ENCODE measurements at places on chromosomes 5 and 9. TPM values are rescaled to one million over a fixed set of nuclear protein-coding genes. Genes with fewer than 3 reads are reported as not detected.

The GRIA1 gene
- 0.06 TPM for total RNA-seq

GRCh38 chr9:129270903-129271431, 92.9 kb upstream of the IER5L start:
- DNase-seq, result no peak

The COL15A1 gene
- total RNA-seq, result 30.9 TPM

DNA sequence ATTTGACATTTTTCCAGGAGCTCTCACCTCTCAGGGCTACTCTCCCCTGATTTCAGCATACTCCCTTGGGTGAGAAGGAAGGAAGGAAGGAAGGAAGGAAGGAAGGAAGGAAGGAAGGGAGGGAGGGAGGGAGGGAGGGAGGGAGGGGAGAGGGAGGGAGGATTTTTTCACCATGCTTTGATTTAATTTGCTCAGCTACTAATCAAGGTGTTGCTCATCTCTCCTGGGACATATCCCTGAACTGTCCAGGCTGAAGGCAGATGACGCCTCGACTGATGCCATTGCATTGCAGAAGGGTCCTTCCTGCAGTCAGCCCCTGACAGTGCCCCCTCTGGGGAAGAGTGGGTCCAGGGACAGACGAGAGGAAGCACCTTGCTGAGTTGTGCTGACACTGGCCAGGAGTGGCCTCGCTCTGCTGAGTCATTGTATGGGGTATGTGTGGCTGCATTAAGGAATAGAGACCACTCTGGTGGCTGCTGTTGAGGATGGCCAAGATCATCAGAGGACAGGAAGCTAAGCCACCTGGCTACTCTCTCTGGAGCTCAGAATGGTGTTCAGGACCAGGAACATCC, 43.6 kb upstream of the CRB2 start:
- no peak for DNase-seq

The GLDC gene
- total RNA-seq, result not detected

GRCh38 chr5:169290895-169291294, 10.0 kb downstream of the SLIT3 start:
- DNase-seq, result no peak

GRCh38 chr9:101677861-101678260, 60.6 kb downstream of the GRIN3A start:
- no peak for DNase-seq

All from pancreas (tissue), 10 donors.